ENCODE measurements at places on chromosomes 1 and 21.
A peak's percentile ranks its signal among the peaks of the same experiment; 100 is the strongest.

GRCh38 chr1:63622849-63623566, 29.8 kb downstream of the PGM1 start:
- DNase-seq, result no peak

- no peak for DNase-seq
Observed at GRCh38 chr1:229278120-229278741, 7.3 kb downstream of the RAB4A start.

DNA sequence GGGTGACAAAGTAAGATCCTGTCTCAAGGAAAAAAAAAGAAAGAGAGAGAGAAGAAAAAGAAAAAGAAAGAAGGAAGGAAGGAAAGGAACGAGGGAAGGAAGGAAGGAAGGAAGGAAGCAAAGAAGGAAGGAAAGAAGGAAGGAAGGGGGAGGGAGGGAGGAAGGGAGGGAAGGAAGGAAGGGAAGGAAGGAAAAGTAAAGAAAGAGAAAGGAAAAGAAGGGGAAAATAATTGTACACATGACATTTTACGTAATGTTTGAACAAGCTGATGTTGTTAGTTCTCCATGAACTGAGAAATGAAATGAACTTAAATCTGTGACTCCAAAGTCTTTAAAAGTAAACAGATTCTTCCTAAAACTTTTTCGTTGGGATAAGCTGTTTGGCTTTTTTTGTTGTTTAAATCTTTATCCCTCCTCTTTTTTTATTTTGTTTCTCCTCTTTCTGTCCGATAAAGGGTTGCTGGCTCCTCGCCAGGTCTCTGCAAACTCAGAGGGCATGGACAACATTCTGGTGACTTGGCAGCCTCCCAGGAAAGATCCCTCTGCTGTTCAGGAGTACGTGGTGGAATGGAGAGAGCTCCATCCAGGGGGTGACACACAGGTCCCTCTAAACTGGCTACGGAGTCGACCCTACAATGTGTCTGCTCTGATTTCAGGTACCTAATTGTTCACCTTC, 59.8 kb downstream of the IL12RB2 start:
- no peak for DNase-seq

DNA sequence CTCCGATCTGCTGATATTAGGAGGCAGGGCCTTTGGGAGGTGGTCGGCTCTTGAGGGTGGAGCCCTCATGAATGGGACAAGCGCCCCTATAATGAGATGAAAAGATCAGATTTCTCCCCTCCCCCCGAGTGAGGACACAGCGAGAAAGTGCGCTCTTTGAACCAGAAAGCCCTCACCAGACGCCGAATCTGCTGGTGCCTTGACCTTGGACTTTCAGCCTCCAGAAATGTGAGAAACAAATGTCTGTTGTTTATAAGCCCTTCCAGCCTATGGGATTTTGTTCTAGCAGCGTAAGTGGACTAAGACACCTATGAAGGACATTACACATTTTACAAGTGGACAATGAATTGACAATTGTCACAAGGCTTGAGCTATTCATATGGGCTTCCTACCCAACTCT, 80.2 kb downstream of the RIPK4 start:
- DNase-seq, result no peak

DNA sequence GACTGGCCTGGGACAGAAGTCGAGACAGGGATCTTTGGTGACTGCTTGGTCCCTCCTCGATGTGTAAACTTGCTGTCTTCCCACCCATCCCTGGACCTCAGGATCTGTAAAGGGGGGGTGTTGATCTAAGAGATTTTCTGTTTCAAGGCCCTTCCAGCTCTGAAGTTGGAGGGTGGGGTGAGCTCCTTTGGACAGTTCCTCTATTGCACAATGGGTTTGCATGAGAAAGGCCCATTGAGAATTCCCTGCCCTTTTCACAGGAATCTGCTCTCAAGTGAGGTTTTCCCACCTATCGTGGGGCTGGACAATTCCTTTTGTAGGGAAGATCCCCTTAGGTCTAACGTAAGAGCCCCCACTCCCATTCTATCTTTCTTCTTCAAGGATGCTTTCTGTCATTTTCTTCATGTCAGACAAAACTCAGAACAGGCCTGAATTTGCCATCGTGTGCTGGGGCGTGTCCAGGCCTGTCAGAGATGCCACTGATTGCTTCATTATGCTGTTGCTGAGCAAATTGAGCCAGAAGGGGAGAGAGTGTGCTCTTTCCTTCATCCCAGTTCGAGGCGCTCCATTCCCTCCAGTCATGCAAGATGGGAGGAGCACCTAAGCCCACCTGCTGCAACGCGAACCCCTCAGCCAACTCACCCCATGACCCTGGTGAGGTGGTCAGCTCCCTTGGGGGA, 149.9 kb upstream of the IGSF21 start:
- no peak for DNase-seq

- no peak for DNase-seq
Observed at GRCh38 chr1:56189454-56189853, 389.9 kb downstream of the PLPP3 start.

- DNase-seq, result no peak
Observed at GRCh38 chr1:76189310-76189709, 114.8 kb downstream of the ST6GALNAC3 start.

- DNase-seq, result peak; percentile 18
Observed at GRCh38 chr1:15153842-15154479, 414 bp downstream of the TMEM51 start.

- DNase-seq, result peak; percentile 33
Observed at GRCh38 chr1:20212685-20213331, 26.5 kb upstream of the PLA2G2C start.

DNA sequence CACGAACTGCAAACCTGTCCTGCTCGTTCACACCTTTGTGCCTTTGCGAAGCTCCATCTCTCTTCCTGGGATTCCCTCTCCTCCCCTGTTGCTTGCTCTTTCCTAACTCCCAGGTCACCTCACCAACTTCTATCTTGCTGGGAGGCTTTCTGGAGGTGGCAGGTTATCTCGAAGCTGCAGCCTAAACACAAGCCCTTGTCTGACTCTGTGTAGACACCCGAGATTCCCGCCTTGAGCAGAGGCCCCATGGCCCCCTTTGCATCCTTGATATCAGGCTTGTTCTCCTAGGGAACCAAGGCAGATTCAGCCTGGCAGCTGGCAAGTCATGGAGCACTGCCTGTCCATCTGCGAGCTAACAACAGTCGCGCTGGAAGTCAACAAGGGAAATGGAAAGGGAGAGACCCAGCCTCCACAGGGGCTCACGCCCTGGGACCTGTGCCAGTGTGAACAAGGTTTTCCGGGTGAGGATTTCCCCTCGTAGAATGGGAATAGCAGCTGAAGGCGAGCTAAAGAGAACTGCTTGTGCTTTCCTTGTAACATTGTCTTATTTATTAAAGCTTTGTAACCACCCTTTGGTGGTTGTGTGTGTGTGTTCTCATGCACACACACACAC, 109.5 kb upstream of the JUN start:
- DNase-seq, result no peak

DNA sequence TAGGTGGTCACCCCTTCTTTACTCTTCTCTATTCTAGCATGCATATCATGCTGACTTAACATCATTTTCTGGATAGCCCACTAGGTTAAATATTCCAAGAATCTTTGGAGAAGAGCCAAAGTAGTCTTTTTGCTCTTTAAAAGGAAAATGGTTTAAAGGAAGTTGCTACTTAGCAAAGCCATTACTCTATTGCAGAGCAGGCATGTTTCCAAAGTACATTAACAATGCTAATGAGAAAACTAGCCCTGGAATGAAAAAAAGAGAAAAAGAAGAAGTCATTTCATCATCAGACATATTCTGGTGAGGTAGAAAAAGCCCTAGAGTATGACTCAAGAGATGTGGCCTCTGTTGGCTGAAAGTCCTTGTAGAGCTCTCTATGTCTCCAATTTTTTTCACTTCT, 74.0 kb downstream of the NUF2 start:
- DNase-seq, result no peak

GRCh38 chr1:200869376-200869752, 3.4 kb upstream of the GPR25 start:
- DNase-seq, result no peak

- DNase-seq, result no peak
Observed at GRCh38 chr1:50955116-50955515, 5.0 kb downstream of the FAF1 start.

GRCh38 chr1:228463009-228463558, 24.1 kb upstream of the RNF187 start:
- DNase-seq, result no peak

DNA sequence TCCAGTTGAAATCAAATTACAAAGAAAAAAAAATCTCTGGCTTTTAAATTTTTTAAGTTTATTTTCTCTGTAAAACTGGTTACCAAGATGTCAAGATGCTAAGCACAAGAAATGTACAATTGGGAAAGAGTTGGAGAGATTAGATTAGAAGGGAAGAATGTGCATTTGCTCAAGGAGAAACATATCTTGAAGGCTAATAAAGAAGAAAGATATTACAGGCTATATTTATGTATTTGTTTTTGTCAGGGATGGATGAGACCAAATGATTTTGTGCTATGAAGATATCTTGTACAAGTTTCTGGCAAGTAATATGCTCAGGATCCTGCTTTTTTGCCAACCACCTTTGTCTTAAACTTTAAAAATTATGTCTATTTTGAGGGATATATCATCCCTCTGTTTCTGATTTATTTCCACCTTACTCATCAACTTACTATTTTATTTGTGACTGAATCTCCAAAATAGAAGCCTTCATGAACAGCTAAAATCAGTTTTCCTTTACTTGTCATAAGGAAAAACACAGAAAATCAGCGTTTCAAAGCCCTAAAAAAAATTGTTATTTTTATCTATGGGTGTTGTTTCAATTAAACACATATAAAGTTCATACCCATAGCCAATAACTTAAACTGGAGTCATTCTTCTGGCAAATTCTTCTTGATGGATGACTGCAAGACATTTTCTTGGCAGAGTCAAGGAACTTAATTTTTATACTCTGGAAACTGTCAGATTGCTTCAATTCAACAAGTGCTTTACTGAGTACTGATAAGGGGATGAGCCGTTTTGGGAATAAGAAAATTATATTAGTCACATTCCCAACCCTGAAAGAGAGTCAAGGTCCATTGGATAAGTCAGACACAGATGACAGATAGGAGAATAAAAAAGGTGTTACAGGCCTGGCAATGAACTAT, 141.8 kb downstream of the CTH start:
- no peak for DNase-seq

DNA sequence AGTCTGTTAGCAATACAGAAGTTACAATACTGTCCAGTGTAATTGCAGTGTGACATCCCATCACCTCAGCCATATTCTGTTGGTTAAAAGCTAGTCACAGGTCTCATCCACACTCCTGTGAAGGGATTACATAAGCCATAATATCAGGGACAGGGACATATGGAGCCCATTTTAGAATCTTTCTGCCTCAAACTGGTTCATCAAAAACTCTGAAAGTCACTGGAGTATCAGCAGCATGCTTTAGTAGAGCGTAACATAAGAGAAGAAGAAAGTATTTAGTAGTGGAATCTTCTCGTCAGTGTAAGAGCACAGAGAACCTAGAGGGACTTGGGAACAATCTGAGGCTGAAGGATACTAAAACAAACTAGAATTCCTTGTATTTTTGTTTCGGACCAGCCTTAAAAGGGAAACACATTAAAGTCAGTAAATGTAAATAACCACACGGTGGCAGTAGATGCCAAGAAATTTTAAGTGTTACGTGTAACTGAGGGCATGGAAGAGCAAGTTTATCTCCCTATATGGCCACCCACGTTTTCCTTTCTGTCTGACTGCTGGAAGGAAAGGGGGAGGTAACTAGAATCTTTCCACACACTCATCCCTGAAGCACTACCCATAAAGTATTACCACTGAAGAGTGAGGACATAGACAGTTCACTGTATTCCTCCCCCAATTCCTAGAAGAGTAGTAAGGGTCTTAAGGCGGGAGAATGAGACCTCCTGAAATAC, 41.6 kb upstream of the AGL start:
- DNase-seq, result peak; percentile 18

DNA sequence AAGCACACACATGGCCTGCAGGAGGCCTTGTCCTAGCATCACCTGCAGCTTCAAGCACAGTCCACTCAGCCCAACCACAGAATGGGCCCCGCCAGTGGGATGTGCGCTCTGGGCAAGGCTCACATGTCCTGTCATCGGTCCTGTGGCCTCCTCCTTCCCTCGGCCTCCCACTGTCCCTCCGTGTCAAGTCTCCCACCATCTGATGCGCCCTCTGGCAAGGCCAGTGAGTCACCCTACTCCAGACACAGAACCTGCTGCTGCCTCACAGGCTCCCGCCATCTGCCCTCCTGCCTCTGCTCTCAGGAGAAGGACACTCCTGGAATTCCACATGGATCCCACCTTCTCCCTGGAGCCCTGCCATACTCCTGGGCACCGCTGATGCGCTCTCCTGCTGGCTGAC, 14.2 kb downstream of the KCNAB2 start:
- no peak for DNase-seq

GRCh38 chr1:42953182-42954180, 5.2 kb downstream of the SLC2A1 start:
- DNase-seq, result no peak

DNA sequence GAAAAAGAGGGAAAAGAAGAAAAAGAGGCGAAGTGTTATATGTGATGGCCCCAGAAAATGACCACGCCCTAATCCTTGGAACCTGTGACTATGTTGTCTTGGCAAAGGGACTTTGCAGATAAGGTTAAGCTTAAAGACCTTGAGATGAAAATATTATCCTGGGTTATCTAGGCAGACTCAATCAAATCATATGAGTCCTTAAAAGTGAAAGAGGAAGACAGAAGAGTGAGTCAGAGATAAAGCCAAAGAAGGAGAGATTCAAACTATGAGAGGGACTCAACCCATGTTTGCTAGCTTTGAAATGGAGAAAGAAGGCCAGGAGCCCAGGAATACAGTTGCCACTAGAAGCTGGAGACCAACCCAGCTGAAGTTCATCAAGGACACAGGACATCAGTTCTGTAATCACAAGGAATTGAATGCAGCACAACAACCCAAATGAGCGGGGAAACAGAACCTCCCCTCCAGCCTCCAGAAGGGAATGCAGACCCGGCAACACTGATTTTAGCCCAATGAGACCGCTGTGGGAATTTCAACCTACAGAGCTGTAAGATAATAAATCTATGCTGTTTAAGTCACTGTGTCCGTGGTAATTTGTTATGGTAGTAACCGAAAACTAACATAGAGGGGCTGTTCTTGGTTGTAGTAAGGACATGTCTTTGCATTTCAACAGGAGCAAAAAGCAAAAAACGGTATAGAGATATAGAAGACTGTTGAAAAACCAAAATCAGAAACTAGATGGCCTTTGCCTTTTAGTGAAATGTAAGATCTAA, 4.2 kb upstream of the RGS8 start:
- no peak for DNase-seq

- DNase-seq, result no peak
Observed at GRCh38 chr1:42431514-42431913, 24.3 kb downstream of the ZMYND12 start.
